ENCODE measurements at places on chromosomes 3 and 15.

DNA sequence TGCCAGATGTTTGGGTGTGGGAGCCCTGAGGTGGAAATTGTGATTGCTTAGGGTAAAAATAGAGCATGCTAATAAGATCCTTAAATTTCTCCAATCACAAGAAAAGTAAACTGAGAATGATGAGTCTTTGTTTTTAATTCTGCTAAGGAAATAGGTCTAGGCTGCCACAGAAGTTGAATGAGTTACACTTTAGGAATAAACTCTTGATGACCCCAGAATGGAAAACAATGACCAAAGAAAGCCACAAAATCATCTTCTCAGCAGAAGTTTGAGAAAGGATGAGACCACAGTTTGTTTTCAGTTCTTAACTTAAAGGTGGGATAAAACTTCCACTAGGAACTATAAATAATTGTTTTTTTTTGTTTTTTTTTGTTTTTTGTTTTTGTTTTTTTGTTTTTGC is 164.6 kb upstream of the BCL6 start:
- H3K27me3 ChIP-seq, result no peaks in the 10 kb centered on the region
- no peaks in the 10 kb centered on the region for H3K4me1 ChIP-seq

DNA sequence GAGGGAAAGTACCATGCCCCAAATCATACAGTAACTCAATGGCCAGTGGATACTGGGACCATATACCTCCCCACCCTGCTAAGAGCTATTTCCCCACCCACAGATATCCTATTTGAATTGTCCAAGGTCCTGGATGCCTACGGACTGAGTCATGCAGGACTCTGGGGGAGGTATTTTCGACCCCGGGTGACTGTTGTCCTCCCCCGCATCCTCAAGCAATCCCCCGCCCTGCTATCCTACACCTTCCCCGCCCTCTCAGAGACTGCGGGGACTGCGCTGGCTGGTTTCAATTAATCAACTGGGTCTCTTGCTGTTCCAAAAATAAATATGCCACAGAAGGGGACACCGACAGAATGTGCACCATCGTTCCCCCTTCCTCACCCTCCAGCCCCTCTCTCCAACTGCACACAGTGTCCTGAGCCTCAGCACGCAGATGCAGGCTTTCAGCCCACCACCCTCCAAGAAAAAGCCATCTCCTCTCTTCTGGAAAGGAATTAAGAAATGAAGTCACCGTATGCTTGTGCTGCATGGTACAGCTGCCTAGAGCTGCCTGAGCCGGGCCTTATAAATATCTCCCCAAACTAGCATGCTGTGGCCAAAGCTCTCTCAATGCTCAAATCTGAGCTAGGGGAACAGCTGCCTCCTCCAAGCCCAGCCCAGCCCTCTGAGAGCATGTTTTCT is 8.1 kb downstream of the CAV3 start:
- H3K4me3 ChIP-seq, result no peak overlapping the region
- no peak overlapping the region for H3K27ac ChIP-seq
- DNase-seq, result no peak
- no peaks in the 10 kb centered on the region for H3K27me3 ChIP-seq
- no peaks in the 10 kb centered on the region for H3K36me3 ChIP-seq

GRCh38 chr15:64443747-64444621 is 16.4 kb upstream of the ZNF609 start:
- H3K27me3 ChIP-seq, result no peaks in the 10 kb centered on the region
- no peak overlapping the region for H3K4me3 ChIP-seq

DNA sequence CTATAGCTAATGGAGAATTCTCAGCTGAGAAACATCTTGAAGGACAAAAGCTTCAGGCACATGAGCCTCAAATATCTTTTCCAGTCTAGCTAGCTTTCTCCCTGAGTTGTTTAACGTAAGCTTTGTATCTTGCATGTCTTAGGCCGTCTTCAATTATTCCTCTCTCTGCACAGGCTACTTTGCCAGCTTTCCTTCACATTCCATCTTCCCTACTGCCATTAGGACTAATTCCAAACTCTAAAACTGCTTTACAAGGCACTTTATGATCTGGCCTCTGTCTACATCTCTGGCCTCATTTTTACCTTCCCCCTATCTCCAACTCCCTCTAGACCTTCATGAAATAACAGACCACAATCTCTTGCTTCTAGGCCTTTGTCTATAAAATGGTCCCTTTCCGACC is 171.4 kb downstream of the GREM1 start:
- H3K27me3 ChIP-seq, result peaks cover 3% of the 10 kb centered on the region
- no peak overlapping the region for H3K4me3 ChIP-seq
- no peaks in the 10 kb centered on the region for H3K4me1 ChIP-seq
- no peaks in the 10 kb centered on the region for H3K36me3 ChIP-seq

DNA sequence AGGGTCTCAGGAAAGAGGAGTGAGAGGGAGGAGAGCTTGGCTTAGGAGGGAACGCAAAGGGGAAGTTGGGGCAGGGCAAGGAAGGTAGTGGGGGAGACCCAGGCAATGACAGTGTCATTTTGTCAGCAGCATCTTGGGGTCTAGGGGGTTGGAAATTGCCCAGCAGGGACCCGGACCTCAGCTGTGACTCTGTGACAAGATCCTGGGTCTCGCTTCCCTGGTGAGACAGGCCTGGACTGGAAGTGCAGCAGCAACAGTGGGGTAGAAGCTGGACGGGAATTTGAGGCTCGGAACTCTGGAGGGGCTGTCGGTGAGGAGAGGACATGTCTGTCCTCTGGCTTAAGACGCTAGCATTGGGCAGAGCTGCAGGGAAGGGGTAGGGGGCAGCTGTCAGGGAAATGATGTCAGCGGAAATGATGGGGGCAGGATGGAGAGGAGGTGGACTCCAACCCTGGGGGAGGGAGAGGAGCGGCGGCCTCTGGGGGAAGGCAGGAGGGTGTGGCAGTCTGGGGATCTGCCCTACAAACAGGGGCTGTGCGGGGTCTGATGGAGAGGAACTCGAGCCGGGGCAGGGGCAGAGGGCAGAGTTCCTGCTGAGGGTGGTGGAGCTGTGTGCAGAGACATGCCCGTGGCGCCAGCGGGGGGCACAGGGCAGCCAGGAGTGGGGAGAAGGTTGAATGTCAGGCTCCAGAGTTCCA is 12.3 kb downstream of the ANPEP start:
- H3K27ac ChIP-seq, result no peak overlapping the region
- H3K4me3 ChIP-seq, result no peak overlapping the region
- no peaks in the 10 kb centered on the region for H3K4me1 ChIP-seq
- no peaks in the 10 kb centered on the region for H3K36me3 ChIP-seq
- DNase-seq, result no peak

DNA sequence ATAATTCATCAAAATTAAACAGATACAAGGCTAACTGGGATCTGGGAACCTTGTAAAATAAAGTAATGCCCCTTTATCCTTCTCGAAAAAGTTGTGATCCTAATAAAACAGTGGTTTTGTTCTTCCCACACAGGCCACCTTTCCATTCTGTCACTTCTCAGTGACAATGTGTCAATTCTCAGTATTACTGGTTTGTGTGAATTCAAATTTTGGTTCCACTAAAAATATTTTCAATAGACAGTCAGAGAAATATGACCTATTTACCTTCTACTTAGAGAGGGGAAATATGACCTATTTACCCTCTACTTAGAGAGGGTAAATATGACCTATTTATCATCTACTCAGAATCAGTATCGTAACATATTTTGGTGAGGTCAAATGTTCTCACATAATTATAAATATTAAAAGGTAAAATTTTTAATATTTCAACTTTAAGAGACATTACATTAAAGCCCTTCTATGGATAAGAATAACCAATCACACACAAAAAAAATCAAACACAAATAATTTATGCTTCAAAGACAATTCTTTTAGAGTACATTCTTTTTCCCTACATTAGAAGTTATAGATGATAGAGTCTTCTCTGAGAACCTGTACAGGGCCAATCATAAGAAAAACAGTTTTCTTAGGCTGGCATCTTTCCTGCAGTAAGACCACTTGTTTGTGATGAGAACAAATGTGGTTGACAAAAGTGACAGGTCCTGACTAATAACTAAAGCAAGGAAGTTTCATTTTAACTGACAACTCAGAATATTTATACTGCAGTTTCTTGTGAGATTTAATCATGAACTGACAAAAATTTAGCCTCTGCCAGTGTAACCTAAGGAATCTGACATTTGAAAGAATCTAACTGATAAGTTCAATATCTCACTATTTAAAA is 323.3 kb downstream of the DIPK2A start:
- H3K36me3 ChIP-seq, result no peaks in the 10 kb centered on the region
- H3K4me1 ChIP-seq, result no peaks in the 10 kb centered on the region
- no peak overlapping the region for H3K4me3 ChIP-seq
- H3K27me3 ChIP-seq, result no peaks in the 10 kb centered on the region
- DNase-seq, result no peak
- no peak overlapping the region for H3K27ac ChIP-seq

DNA sequence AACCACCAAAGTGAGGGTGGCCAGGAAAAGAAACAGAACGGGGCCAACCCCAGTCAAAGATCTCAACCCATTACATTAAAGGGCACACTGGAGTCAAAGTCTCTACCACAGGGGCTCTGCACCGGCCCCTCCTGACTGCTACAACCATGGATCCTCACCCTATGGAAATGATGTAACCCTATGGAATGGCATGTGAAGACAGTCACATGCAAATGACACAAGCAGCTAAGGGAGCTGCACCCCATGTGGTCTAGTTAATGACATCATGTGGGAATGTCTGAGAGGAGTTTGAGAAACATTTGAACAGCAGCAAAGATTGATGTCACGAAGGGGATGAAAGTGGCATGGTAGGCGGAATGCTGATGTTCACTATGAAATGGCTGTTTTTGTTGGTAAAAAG is 298.2 kb upstream of the SLCO3A1 start:
- no peaks in the 10 kb centered on the region for H3K36me3 ChIP-seq
- no peak overlapping the region for H3K27ac ChIP-seq
- DNase-seq, result no peak
- no peaks in the 10 kb centered on the region for H3K27me3 ChIP-seq
- H3K4me1 ChIP-seq, result no peaks in the 10 kb centered on the region

DNA sequence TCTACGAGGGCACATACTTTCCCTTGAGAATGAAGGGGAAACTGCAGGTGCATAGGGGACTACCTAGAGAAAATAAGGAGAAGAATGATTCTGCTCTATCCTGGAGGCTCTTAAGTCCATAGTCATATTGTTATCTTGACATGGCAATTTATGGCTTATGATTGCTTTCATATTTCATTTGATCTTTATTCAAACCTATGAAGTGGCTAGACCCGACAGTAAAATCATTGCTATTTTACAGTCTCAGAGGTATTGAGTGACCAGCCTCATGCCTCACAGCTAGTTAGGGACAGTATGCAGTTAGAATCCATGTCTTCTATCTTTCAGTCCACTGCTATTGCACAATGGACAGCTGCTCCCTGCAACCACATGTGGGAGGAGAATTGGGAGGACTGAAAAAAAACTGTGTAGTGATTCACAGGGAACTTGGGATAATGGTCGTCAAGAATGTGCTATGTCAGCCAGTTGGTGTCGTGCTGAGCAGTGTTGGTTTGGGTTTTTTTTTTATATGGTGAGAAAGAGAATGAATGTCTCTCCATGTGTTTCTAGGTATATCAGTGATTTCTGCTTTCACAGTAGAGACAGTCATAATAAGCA is 63.2 kb upstream of the SPPL2A start:
- DNase-seq, result no peak
- no peaks in the 10 kb centered on the region for H3K36me3 ChIP-seq
- no peaks in the 10 kb centered on the region for H3K4me1 ChIP-seq
- H3K27me3 ChIP-seq, result no peaks in the 10 kb centered on the region

DNA sequence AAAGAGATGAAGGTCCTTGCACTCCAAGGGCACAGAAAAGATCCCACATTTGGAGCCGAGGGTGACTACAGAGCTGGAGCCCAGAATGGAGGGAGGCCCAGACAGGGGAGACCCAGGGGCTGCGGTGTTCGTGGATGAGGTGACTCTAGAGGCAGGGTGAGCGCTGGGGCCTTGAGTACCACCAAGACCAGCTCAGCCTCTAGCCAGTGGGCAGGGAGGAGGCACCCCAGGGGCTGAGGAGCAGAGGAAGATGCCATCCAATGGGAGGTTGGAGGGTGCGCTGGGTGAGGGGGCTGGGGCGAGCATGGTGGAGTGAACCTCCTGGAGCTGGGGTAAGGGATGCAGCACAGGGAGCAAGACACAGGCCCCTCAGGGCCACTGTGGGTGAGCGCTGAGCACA is 13.3 kb downstream of the RRP9 start:
- H3K36me3 ChIP-seq, result peaks cover 8% of the 10 kb centered on the region
- H3K27ac ChIP-seq, result no peak overlapping the region
- no peaks in the 10 kb centered on the region for H3K27me3 ChIP-seq
- H3K4me3 ChIP-seq, result no peak overlapping the region
- DNase-seq, result no peak

GRCh38 chr3:158205994-158206393 is 96.1 kb downstream of the RSRC1 start:
- H3K4me1 ChIP-seq, result no peaks in the 10 kb centered on the region
- no peak overlapping the region for H3K27ac ChIP-seq
- H3K36me3 ChIP-seq, result peaks cover 2% of the 10 kb centered on the region
- no peak overlapping the region for H3K4me3 ChIP-seq

DNA sequence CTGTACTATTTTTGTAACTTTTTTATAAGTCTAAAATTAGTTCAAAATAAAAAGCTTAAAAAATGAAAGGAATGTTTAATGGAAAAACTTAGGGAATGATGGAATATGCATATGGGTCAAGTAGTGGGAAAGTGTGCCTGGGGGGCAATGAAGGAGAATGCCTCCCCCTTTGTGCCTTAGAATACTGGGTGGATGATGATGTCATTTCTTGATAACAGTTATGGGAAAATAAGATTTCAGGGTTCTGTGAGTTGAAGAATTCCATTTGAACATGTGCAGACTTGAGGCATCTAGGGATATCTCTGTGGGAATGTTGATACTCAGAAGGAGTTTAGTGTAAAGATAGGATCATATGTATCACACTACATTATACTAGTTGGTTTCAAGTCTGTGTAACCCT is 13.8 kb downstream of the WDR93 start:
- DNase-seq, result no peak
- H3K4me1 ChIP-seq, result no peaks in the 10 kb centered on the region
- H3K4me3 ChIP-seq, result no peak overlapping the region
- H3K27ac ChIP-seq, result no peak overlapping the region
- no peaks in the 10 kb centered on the region for H3K36me3 ChIP-seq
- no peaks in the 10 kb centered on the region for H3K27me3 ChIP-seq

GRCh38 chr3:100910986-100911385 is 82.2 kb downstream of the ABI3BP start:
- no peak for DNase-seq
- no peak overlapping the region for H3K4me3 ChIP-seq
- no peaks in the 10 kb centered on the region for H3K36me3 ChIP-seq
- no peaks in the 10 kb centered on the region for H3K4me1 ChIP-seq
- no peak overlapping the region for H3K27ac ChIP-seq

DNA sequence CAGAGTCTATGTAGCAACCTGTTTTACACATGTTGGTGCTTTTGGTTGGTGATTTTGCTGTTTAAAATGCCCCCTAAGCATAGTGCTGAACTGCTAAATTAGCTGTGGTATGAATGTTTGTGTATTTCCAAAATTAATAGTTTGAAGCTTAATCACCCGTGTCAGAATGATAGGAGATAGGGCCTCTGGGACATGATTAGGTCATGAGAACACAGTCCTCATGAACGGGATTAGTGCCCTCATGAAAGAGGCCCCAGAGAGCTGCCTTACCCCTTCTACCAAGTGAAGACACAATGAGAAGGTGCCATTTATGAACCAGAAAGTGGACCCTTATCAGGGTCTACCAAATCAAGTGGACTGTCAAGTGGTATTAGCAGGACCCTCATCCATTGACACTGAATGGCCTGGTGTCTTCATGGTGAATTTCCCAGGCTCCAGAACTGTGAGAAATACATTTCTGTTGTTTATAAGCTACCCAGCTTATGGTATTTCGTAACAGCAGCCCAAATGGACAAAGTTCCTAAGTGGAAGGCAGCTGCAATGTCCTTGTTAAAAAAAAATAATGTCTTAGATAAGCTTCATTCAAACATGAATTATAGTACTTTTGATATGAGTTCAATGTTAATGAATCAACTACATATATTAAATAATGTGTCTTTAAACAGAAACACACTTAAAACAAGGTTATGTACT is 37.7 kb upstream of the FRMD4B start:
- no peaks in the 10 kb centered on the region for H3K4me1 ChIP-seq
- no peak overlapping the region for H3K4me3 ChIP-seq
- no peak overlapping the region for H3K27ac ChIP-seq
